ENCODE measurements at places on chromosomes 3 and 15.

GRCh38 chr15:90535254-90535653 lies 5.5 kb downstream of the CRTC3 start:
- no peak for DNase-seq

- DNase-seq, result no peak
These were observed 172.7 kb downstream of the MEGF11 start for GRCh38 chr15:66080717-66081398.

DNA sequence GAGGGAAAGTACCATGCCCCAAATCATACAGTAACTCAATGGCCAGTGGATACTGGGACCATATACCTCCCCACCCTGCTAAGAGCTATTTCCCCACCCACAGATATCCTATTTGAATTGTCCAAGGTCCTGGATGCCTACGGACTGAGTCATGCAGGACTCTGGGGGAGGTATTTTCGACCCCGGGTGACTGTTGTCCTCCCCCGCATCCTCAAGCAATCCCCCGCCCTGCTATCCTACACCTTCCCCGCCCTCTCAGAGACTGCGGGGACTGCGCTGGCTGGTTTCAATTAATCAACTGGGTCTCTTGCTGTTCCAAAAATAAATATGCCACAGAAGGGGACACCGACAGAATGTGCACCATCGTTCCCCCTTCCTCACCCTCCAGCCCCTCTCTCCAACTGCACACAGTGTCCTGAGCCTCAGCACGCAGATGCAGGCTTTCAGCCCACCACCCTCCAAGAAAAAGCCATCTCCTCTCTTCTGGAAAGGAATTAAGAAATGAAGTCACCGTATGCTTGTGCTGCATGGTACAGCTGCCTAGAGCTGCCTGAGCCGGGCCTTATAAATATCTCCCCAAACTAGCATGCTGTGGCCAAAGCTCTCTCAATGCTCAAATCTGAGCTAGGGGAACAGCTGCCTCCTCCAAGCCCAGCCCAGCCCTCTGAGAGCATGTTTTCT lies 8.1 kb downstream of the CAV3 start:
- DNase-seq, result no peak

DNA sequence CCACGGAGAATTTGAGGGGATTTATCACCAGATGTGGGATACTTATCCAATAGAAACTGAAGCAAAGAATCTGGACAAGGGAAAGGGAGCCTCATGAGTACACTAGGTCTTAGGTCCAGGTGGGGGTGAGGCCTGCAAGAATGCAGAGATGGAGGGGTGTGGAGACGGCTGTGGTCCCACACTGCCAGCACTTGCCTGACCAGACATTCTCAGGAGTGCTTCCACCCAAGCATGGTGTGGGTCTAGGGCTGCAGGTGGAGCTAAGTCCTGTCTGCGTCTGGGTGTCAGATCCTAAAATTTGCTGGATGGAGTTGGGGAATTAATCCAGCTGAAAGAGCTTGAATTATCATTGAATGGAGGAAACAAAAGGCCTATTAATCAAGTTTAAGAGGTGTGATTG lies 14.4 kb downstream of the PML start:
- DNase-seq, result no peak

DNA sequence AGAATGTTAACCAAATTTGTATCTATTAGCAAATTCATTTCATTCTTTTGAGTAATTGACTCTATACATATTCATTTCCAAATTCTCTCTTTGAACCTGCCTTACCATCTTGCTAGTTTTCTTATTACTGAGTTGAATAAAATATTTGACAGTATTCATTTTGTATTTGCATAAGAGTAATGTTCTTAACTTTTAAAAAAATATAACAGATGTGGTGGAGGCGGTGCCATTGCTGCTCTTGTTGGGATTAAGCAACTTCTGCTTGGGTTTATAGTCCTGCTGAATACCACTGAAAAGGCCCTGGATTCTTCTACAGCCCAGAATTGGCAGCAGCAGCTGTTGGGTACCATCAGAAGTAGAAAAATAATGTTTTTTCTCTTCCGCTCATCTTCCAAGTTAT lies 148.9 kb upstream of the PEX5L start:
- no peak for DNase-seq

DNA sequence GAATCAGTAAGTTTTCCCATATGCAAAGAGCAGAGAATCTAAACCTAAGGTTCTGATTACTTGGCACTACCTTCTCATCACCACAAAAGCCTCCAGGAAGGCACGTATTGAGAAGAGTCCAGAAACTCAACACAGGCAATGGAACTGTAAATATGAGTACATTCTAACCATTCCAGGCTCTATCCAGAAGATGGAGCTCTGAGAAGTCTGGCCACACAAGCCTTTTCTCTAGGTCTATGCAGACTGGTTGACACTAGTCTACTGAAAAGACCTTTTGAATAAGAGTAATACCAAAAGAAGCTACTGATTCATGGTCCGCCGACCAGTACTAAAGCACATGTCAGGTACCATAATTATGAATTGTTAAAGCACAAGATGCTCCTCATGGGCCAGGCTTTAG lies 12.2 kb upstream of the NCKIPSD start:
- no peak for DNase-seq

- DNase-seq, result no peak
These were observed 843 bp upstream of the CD47 start for GRCh38 chr3:108091498-108092250.

DNA sequence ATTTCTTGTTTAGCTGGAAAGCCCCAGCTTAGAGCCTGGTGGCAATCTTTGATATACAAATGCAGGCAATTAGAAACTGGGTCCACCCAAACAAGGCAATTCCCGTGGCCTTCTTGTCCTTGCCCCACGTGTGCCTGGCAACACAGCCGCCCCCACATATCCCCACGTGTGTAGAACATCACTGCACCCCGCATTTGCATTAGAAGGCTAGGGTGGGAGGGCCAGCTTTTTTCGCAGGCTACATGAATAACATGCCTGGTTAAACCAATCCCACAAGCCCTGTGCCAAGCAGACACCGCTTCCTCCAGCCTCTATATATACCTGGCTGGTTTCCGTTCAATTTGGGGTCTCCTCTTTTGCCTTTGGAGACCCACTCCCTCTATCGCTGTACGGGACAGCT lies 250.2 kb downstream of the ZNF385D start:
- DNase-seq, result no peak

DNA sequence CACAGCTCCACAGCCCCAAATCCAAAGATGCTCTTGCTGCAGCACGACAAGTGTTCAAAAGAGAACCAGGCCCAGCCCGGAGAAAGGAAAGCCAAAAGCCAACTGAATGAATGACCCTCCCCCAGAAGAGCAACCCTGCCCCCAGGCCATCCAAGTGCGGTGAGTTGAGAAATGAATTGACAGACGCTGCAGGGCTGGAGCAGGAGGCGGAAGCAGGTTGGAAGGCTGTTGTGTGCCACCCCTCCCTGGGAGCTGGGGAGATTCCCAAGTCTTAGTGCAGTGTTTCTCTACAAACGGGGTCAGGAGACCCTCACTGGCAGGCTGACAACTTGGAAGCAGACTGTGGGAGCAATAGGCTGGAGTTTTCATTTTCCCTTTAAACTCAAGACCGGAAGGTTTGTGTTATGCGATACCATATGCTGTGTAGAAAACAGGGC lies 3.5 kb upstream of the SPTBN5 start:
- no peak for DNase-seq

DNA sequence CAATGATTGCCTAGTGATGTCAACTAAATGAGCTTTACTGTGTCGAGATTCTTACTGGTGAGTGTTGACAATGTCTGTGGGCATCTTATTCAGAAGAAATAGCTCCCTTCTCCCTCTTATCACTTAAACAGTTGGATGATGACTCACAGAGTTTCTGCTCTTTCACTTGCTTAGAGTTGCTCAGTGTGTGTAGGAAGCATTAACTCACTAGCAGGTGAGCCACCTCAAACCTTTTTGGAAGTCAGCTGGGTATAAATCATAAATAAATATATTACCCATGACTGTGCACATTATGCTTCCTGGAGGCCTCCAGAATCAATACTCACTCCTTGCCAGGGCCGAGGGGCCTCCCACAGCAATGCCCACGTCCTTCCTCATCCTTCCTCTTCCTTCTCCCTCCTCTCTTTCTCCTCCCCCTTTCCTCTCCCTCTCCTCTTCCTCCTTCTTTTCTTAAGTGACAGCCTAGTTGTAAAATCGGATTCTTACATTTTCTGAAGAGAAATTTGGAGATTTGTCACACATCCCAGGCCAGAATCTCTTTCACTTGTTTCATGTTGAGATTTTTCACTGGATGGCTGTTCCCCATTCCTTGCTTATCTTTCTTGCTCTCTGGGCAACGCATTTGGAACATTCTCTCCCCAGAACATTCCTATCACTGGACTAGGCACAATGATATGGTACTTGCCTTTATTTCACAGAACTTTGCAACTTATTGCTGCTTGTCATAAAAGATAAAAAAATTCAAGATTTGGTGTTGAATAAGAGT lies 17.5 kb downstream of the SHC4 start:
- DNase-seq, result no peak

DNA sequence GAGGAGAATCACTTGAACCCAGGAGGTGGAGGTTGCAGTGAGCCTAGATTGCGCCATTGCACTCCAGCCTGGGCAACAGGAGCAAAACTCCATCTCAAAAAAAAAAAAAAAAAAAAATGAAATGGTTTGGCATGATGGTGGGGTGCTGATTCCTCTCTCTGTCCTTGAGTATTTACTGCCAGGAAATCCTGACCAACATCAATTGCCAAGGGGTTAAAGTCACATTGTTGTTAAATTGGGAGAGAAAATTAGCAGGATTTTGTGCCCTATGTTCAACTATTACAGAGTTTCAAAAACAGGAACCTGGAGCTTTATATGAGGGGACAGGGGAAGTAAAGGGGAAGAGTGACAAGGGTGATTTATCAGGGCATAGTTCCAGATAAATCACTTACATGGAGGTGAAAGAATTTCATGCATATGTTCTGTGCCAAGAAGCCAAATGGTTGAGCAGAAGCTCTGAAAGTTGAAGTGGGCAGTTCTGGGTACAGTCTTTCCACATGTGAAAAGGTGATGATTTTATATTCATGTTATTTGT lies 70.5 kb upstream of the TSEN2 start:
- no peak for DNase-seq

DNA sequence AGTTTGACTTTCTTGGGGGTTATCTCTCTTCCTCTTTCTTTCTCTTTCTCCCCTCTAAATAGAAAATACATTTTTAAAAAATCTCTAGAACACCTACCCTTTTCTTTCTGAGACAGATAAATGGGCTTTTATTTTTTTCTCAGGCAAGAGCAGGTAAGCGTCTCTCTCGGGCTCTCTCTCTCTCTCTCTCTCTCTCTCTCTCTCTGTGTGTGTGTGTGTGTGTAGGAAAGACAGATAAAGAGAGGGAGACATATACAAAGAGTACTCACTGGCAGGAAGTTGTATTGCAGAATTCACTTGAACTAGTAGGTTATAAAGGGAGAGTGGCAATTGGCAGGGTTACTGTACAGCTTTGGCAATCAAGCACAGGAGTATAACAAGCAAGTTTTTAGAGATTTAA lies 118.1 kb upstream of the LSAMP start:
- DNase-seq, result no peak

DNA sequence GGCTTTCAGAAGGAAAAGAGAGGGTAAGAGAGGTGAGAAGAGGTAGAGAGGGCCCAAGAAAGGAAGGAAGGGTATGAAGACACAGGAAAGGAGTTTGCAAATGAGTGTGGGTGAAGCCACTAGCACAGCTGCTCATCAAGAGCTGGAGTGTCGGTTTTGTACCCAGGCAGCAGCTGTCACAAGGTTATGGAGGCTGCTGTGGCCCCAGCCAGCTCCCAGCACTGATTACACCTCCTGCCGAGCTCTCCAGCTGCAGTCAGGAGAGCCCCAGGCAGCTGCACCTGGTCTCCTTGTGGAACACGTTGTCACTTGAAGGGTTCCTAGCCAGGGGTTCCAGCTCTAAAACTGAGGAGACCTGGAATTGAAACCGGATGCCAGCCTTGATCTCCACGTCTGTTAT lies 60.4 kb upstream of the CHD2 start:
- no peak for DNase-seq

DNA sequence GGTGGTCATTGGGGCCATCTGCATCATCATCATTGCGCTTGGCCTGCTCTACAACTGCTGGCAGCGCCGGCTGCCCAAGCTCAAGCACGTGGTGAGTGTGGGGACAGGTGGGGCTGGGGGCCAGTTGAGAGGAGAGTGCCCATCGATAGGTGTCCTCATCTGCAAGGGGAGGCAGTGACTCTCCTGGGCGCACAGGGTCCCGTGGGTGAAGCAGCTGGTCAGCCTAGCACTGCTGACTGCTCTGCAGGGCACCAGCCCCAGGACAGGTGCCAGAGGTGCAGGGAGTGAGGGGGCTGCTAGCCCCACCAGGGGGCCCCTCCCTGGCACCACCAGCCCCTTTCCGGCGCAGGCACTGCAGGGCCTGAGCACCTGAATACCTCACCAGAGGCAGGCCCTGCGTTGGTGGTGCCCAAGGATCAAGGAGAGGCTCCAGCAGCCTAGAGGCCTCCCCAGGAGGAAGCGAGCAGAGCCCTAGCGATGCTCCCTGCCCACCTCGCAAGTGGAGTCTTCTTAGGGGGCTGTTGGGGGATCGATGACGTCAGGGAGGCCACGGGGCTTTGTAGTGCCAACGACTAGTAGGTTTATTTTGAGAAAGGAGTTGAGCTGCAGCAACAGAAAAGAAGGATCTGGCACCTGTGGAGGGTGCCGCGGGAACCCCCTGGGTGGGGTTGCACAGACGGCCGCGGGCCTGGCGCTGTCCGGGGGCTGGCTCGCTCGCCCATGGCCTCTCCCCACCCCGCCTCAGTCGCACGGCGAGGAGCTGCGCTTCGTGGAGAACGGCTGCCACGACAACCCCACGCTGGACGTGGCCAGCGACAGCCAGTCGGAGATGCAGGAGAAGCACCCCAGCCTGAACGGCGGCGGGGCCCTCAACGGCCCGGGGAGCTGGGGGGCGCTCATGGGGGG lies 976 bp upstream of the ABTB1 start:
- no peak for DNase-seq

- DNase-seq, result no peak
These were observed 15.0 kb upstream of the GNAI2 start for GRCh38 chr3:50221051-50221410.

DNA sequence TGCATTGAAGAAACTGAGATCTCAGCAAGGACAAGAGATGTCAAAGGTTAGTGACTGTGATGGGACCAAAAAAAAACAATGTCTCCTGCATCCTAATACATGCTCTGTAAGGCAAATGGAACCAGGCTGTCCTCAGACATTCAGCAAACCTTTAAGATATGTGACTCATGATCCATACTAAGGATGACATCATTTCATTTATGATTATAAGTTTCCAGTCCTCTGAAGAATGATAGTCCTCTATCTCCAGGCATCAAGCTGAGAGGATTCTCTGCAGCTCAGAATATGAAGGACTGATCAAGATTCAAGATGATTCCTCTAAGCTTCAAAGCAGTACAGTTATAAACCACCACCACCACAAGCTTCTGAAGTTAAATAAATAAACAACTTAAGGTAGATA lies 47.6 kb downstream of the SSR3 start:
- DNase-seq, result no peak

DNA sequence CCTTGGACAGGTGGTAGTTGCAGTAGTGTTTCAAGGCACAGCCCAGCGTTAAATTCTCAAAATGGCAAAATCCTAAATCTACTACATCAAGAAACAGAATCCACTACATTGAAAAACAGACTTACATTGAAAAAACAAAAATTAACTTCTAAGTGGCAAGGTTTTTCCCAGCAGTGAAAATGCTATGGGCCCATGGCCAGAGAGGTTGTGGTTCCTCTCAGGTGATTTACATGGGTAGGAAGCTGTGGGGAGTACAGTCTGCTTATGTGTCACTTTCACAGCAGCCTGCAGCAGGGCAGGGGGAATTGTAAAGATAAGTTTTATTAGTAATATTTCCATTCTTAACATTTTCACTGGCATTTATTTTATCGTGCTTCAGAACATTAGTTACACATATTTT lies 24.9 kb downstream of the TTC14 start:
- no peak for DNase-seq
